CD4-positive, alpha-beta T cell treated with Interleukin-4 for 1 hour (primary cell): ENCODE measurements at places on chromosomes 1 and 21.
A peak's percentile ranks its signal among the peaks of the same experiment; 100 is the strongest.

- DNase-seq: peak; percentile 77
Measured at GRCh38 chr1:201714542-201715329, 114.2 kb upstream of the IPO9 start.

DNA sequence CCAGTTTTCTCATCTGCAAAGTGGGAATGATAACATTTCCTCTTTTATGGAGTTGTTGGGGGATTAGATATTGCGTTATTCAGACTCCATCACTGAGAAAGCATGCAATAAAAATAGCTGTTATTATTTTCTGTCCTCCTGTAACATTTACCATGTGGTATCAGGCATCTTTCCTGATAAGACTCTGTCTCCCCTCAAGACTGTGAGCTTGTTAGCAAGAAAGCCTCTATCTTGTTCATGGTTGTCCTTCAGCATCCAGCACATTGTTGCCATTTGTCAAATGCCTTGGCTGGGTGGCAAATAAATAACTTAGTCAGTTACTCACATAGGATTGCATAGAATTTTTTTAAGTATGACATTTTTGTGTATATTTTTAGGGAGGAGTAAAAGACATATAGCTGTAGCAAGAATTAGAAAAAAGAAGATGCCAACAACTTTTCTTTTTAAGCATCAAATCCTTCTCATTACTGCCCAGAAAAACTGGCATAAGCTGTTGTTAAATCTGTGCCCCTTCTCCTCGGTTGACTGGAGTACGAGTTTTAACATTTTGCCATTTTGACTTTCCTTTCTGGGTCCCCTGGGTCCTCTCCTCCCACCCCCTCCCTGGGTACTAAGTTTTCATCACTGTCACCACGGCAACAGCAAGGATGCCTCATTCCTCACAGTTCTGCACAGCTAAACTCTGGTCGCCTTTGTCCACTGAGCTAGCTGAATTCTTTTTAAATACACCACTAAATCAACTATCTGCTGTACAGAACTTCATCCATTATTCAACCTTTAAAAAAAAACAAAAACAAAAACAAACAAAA is 1.0 kb upstream of the JAM2 start:
- DNase-seq: no peak

- DNase-seq: no peak
Measured at GRCh38 chr1:8462371-8462892, 144.5 kb downstream of the SLC45A1 start.

GRCh38 chr1:10539411-10540043 is 64.8 kb downstream of the PEX14 start:
- no peak for DNase-seq

DNA sequence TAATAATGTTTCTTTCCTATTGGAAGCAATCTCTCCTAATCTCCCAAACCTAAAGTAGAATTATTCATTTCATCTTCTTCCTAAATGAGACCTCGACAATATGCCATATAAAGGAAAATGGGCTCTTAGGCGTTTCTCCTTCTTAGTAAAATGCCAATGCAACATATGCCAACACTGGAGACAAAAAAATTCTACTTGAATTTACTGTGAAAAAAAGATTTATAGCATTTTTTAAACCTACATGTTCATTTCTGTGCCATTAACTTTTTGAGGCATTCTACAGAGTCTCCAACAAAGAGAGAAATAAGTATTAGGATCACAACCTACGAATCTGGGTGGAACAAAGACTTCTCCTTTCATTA is 1.3 kb downstream of the WDR47 start:
- no peak for DNase-seq

GRCh38 chr1:72693376-72693775 is 411.0 kb upstream of the NEGR1 start:
- DNase-seq: no peak

DNA sequence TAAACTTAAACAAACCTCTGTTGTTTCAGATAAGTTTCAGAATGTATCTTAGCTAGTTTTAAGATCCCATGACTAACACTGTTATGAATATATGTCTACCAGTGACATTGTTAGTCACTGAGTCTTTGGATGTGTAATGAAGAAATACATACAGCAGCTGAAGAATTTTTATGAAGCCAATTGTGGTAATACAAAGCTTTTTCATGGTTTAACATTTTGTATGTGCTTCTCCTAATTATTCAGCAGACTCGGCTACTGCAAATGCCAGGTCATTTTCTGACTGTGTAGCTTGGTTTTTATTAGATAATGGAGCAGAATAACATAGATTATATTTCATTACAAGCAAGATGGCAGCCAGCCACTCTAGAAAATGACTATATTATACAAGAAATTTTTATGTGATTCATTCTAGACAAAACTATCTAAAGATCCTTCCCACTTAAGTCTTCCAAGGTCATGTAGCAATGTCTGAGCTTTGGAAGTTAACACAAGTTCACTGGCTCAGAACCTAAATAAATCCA is 147.8 kb downstream of the TNFSF18 start:
- DNase-seq: no peak

GRCh38 chr21:42219606-42220137 is 732 bp downstream of the ABCG1 start:
- DNase-seq: no peak
